ENCODE measurements at places on chromosomes 2 and 18. TPM values are rescaled to one million over a fixed set of nuclear protein-coding genes. Genes with fewer than 3 reads are reported as not detected.

The SLC40A1 gene
- 1.6 TPM for total RNA-seq

The ALMS1 gene
- 25.4 TPM for total RNA-seq

The CXCR1 gene
- total RNA-seq = not detected

The TTR gene
- total RNA-seq = not detected

The CCDC138 gene
- 16.0 TPM for total RNA-seq

The PTPRM gene
- 2.8 TPM for total RNA-seq

The WBP1 gene
- total RNA-seq = 33.5 TPM

The ARHGAP15 gene
- total RNA-seq = 103 TPM

The B3GNT2 gene
- 34.9 TPM for total RNA-seq

DNA sequence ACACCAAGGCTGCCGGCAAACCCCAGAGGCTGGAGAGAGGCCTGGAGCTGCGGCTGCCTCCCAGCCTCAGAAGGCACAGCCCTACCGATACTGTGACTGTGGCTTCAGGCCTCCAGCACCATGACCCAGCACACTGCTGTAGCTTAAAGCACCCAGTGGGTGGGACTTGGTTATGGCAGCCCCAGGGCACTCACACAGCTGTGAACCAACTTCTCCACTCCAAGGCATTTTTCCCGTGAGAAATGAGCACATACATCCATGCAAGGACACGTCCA lies 199.5 kb downstream of the NDUFA10 start:
- DNase-seq = no peak

GRCh38 chr2:69272803-69273471 lies 114.1 kb downstream of the GFPT1 start:
- no peak for DNase-seq

- DNase-seq = no peak
Observed at GRCh38 chr2:102055346-102055990, 63.7 kb downstream of the IL1R2 start.

GRCh38 chr2:25365241-25365640 lies 23.5 kb upstream of the DNMT3A start:
- DNase-seq = no peak

- DNase-seq = no peak
Observed at GRCh38 chr2:85716346-85716914, 22.3 kb downstream of the GNLY start.

- no peak for DNase-seq
Observed at GRCh38 chr18:24995056-24995455, 356.9 kb downstream of the ZNF521 start.

DNA sequence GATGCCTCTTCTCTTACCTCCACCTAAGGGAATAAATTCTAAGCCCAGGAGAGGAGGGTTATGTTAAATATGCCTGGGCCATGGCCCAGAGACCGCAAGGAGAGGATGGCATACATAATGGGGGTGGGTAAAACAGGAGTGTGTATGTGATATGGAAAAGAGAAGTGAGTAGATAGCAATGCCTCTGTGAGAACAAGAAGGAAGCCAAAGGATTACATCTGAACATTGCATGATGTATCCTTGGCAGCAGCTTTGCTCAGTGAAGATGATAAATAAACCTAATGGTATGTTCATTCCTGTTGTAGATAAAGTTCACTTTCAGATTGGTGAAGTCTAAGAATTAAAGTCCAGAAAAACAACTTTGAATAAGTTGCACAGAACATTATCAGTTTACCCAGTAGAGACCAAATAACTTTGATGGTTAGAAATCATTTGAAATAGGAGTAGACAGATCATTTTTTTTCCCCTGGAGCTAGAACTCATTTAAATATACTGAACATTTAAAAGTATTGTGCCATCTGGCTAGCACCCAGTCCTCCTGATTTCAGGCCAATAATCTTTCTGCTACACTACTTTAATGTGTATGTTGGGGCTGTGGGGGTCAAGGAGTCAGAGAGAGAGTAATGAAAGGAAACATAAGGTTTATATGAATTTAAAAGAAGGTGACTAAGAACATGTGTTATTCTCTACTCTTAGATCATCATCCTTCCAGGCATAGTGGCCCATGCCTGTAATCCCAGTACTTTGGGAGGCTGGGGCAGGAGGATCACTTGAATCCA lies 231.7 kb downstream of the PARD3B start:
- no peak for DNase-seq

DNA sequence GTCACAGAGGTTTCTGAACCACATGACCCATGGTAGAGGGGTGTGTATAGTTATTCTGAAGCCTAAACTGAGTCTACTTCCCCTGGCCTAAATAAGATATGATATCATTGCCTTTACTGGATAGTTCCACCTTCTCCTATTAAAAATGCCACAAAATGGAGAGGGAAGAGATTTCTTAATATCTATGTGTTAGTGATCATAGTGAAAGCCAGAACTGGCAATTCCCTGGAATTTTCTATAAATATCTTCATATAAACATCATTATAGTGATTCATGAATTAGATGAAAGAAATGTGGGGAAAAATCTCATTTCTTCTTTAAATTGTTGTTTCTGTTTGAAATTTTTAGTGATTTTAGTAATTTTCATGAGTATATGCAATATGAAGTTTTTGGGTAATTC lies 45.8 kb downstream of the TSHZ1 start:
- DNase-seq = no peak

DNA sequence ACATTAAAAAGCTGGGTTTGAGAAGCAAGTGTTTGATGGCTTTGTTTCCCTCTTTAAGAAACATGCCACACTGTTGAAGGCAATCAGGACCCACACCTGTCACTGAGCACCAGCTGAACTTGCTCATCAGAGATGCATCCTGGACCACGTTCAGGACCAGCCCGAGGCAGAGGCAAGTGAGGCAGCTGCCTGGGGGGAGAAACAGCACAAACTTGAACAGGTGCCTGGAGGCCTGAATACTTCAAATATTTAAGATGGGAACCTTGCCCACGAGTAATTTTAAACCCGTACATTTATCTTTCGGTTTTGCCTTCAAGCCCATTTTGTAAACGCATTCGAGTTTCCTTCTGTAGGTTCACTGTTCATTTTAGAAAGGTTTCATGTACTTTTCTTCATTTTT lies 421.3 kb downstream of the NYAP2 start:
- no peak for DNase-seq

DNA sequence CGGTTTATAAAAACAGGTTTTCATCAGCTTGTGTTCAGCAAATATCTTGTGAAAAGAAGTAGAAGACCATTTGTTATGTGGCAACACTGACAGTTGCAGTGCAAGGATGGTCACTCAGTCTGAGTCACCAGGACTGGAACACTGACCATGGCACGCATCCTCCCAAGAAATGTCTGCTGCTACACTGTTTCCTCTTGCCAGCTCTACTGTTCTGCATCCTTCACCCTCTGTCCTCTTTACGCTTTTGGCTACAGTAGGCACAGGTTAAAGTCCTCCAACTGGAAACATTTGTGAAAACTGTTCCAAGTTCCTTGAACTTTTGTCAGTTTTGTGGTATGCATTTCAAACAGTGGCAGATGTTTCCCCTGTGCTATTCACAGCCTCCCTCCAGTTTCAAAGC lies 39.4 kb downstream of the OSR1 start:
- DNase-seq = no peak

DNA sequence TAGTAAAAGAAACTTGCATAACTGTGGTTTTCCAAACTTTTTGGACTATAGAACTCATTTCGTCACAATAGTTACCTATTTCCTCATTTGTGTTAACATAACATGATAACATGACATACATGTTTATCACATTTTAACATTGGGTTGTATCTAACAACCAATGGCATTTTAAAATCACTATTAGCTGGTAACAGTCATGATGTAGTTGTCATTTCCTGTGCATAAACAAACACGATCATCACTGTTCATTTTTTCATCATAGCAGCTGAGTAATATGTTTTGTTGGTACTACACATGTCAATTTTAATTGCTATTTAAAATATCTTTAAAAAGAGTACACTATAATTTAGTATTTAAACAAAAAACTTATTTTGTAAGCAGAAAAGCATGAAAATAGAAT lies 402.4 kb downstream of the SATB2 start:
- DNase-seq = no peak

- no peak for DNase-seq
Observed at GRCh38 chr2:240780023-240780700, 39.9 kb downstream of the KIF1A start.

DNA sequence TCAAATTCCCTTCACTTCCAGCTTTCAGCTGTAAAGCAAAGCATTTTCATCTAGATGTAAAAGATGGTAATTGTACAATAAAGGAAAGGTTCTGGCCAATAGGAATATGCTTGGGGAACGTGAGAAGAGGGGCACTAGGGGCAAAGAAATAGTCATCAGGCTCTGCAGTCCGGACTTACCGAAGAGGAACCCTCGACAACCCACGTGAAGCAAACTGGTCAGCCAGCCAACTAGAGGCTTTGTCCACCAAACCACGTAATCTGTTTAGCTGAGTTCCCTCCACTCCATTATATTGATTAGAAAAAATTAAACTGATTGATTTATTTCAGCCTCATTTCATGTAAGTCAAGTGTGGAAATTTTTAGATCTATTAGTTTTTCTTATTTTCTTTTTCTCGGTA lies 300.4 kb upstream of the FANCL start:
- DNase-seq = no peak

- DNase-seq = no peak
Observed at GRCh38 chr2:233143700-233144331, 83.7 kb downstream of the INPP5D start.

DNA sequence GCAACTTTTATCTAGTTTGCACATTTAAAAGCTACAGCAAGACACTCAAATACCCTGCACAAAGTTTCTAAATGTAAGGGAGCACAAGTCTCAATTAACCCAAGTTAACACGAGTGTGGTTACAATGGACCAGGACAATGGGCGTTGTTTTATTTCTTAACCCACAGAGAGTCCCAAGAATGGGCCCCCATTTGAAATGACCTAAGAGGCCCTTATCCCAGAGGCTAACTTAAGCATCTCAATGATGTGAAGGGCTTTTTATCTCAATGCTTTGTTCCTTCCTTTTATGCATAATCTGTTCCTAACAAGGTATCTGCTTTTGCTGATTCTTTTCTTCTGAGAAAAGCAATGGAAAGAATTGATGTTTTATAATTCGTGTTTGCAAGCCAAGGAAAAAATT lies 151.5 kb upstream of the SALL3 start:
- no peak for DNase-seq

DNA sequence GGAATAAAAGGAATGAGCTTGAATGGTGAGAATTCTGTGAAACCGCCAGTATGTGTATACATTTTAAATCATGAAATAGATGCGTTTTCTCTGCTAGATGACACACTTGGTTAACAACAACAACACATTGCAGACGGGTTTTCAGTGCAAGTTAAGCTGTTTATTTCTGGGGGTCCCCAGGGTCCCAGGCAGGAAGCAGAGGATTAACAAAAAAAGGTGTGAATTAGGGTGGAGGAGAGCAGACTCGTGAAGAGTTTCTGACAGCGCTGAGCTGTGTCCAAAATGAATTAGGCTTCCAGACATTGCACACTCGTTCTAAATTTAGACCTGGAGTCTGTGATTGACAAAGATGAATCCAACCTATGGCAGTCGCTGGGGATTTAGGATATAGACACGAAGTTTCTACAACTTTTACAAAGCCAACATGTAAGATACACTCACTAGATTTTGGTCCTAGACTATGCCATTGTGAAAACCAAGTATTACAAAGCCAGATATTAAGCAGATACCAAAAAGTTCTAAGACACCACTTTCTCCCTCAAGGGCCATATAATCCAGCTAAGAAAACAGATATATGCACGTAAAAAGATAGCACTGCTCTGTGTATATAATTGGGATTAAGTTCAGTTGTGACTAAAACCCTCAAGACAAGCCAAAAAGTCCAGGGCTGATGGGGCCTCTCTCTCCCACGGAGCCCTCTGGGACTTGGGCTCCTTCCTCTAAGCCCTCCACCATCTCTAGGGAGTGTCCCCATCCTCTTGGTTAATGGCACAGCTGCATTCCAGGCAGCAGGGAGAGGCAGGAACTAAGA lies 120.2 kb downstream of the ACAA2 start:
- no peak for DNase-seq

- no peak for DNase-seq
Observed at GRCh38 chr2:148237911-148238310, 217.0 kb downstream of the MBD5 start.

GRCh38 chr2:196166876-196167275 lies 4.5 kb downstream of the STK17B start:
- DNase-seq = no peak

- no peak for DNase-seq
Observed at GRCh38 chr18:13500227-13500865, 226.0 kb downstream of the FAM210A start.

GRCh38 chr2:238891457-238892203 lies 43.7 kb downstream of the TWIST2 start:
- DNase-seq = no peak

DNA sequence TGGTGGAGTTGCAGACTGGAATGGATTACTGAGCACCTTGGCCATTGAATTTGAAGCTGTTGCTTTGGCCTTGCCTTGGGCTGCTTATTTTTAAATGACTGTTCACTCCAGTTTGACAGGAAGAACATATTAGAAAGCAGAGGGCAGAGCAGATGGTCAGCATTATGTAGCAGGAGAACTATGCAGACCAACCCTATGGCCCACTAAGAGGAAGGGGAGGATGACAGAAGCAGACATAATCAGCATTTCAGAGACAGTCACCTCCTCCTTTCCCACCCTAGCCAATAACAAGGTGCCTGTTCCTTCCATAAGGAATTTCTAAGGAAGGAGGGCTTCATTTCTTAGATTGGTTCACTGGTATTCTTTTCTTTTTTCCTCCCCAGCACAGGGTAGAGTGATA lies 2.4 kb downstream of the CHRNA1 start:
- DNase-seq = no peak

DNA sequence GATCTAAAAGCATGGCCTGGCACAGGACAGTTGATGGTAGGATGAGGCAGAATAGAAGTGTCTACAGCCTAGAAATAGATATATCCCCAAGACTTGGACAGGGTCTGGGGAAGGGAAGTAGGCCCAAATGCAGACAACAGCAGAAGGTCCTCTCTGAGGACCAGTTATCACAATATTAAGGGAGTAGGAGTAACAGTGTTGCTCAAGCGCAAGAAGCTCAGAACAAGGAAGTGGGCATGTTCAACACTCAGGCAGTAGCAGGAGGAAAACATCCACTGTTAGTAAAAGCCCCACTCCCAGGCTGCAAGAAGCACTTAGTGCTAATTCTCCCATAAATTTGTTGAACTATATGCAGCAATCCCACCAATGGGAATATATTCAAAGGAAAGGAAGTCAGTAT lies 314.7 kb downstream of the METTL4 start:
- no peak for DNase-seq

- no peak for DNase-seq
Observed at GRCh38 chr2:33673937-33674336, 74.8 kb upstream of the FAM98A start.

- peak; percentile 69 for DNase-seq
Observed at GRCh38 chr2:127025359-127026166, 81.4 kb downstream of the BIN1 start.

GRCh38 chr2:217994776-217995274 lies 8.0 kb downstream of the TNS1 start:
- no peak for DNase-seq

GRCh38 chr18:27005589-27005988 lies 140.1 kb upstream of the AQP4 start:
- DNase-seq = no peak
